ENCODE measurements at places on chromosomes 6 and 20. TPM values are rescaled to one million over a fixed set of nuclear protein-coding genes. Genes with fewer than 3 reads are reported as not detected.

Gene DDR1
- 10.6 TPM for total RNA-seq

Gene TP53RK
- 18.9 TPM for total RNA-seq

Gene SRMS
- not detected for total RNA-seq

Gene PDE7B
- 48.1 TPM for total RNA-seq

Gene TCF21
- total RNA-seq = 65.0 TPM

Gene LY86
- not detected for total RNA-seq

Gene FOXA2
- not detected for total RNA-seq

Gene WFDC12
- not detected for total RNA-seq

Gene VNN1
- not detected for total RNA-seq

Gene BNIP5
- not detected for total RNA-seq

Gene EYS
- 0.50 TPM for total RNA-seq

Gene OTOR
- total RNA-seq = not detected

Gene TINAG
- not detected for total RNA-seq
